ENCODE measurements at places on chromosomes 6 and 20. TPM values are rescaled to one million over a fixed set of nuclear protein-coding genes. Genes with fewer than 3 reads are reported as not detected.

The EPB41L1 gene
- 5.2 TPM for total RNA-seq

The MRS2 gene
- 13.3 TPM for total RNA-seq

The COL20A1 gene
- total RNA-seq = not detected

DNA sequence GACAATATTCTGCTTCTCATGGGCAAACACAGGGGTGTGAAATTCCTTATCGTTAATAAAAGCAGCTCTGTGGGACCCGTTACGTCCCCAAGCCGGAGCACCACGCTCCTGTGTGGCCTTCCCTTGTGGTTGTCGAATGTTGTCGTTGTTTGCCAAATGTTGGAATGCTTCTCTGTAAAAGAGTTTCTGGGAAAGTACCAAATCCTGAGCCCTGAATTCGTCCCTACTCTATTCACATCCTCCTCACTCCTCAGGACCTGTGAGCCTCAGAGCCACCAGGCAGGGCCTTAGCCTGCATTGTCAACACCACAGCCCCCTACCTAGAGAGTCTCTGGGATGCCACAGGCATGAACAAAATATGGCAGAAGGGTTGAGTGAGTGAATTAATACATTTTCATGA lies 64.0 kb downstream of the THBS2 start:
- DNase-seq = no peak
- H3K4me1 ChIP-seq = no peaks in the 10 kb centered on the region
- H3K27me3 ChIP-seq = no peaks in the 10 kb centered on the region
- H3K36me3 ChIP-seq = no peaks in the 10 kb centered on the region

DNA sequence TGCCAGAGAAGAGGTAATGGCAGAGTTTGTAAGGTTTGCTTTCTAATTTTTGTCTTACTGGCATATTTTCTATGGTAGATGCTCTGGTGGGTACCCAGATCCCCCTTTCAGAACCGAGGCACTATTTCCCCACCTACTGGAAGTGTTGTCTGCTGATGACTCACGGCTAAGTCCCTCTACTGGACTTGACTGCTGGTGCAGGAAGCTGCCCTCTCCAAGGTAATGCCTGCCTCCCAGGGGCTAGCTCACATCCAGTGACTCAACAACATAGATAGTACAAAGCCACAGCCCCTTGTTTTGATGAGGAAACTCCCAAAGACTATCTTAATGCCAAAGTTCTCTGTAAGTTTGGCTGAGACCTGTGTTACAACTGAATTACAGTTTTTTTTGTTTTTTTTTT lies 285.4 kb upstream of the FLRT3 start:
- H3K27ac ChIP-seq = no peak overlapping the region
- no peaks in the 10 kb centered on the region for H3K4me1 ChIP-seq
- H3K4me3 ChIP-seq = no peak overlapping the region
- no peaks in the 10 kb centered on the region for H3K36me3 ChIP-seq

The SGK2 gene
- total RNA-seq = 33.8 TPM

DNA sequence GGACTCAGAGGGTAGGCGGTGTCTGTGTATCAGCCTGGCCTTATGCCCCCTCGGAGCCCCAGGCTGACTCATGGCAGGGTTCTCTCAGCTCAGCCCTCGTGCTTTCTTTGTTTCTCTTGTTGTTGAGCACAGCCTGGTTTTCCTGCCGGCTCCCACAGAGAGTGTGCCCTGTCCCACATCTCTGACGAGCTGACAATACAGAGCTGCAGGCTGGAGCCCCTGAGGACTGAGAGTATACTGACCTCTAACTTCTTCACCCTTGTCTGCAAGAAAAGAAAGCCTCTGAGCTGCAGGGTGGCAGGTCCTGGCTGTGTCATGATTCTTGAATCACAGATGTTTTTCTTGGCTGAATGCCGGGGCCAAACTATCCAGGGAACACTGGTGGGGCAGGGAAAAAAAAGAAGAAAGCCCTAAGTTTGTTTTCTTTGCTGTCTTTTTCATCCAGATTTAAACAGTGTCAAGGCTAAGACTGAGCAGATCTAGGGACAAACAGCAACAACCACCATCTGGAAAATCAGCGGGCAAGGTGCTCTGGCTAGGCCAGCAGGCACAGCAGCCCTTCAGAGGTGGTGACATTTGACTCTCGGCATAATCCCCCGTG lies 63.3 kb upstream of the ZNF133 start:
- H3K36me3 ChIP-seq = no peaks in the 10 kb centered on the region
- no peaks in the 10 kb centered on the region for H3K4me1 ChIP-seq
- H3K27me3 ChIP-seq = no peaks in the 10 kb centered on the region
- H3K4me3 ChIP-seq = no peak overlapping the region
- no peak overlapping the region for H3K27ac ChIP-seq
- no peak for DNase-seq

- H3K27me3 ChIP-seq = peaks cover 8% of the 10 kb centered on the region
- DNase-seq = no peak
- H3K36me3 ChIP-seq = no peaks in the 10 kb centered on the region
Measured at GRCh38 chr20:59448196-59448595, 147.8 kb downstream of the EDN3 start.

GRCh38 chr6:27053738-27054137 lies 193.8 kb upstream of the PRSS16 start:
- H3K27me3 ChIP-seq = no peaks in the 10 kb centered on the region
- DNase-seq = no peak
- no peak overlapping the region for H3K27ac ChIP-seq
- H3K36me3 ChIP-seq = no peaks in the 10 kb centered on the region
- H3K4me3 ChIP-seq = no peak overlapping the region

GRCh38 chr6:27111743-27112142 lies 135.8 kb upstream of the PRSS16 start:
- no peaks in the 10 kb centered on the region for H3K27me3 ChIP-seq
- no peak overlapping the region for H3K4me3 ChIP-seq
- H3K36me3 ChIP-seq = no peaks in the 10 kb centered on the region
- DNase-seq = no peak

DNA sequence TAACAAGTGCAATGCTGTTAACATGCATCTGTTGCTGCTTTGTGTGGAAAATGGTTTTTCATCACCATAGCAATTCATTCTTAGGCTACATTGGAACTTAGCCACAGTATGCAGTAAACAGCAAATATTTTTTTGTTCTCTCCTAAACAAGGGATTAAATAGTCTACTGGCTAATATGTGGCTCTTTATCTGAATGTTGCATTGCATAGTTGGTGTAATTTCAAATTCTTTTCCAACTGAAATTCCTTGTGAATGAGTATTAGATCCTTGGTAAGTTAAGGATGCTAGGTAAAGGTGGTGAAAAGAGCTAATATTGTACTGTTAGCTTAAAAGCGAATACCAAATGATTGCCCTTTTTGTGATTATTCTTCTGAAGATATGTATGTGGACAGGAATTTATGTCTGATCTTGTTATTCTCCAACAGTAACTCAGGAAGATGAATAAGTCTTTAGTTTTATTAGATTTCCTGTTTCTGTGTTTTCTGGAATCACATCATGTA lies 958 bp downstream of the MLIP start:
- H3K4me3 ChIP-seq = no peak overlapping the region
- no peaks in the 10 kb centered on the region for H3K27me3 ChIP-seq
- no peaks in the 10 kb centered on the region for H3K4me1 ChIP-seq
- no peak overlapping the region for H3K27ac ChIP-seq

DNA sequence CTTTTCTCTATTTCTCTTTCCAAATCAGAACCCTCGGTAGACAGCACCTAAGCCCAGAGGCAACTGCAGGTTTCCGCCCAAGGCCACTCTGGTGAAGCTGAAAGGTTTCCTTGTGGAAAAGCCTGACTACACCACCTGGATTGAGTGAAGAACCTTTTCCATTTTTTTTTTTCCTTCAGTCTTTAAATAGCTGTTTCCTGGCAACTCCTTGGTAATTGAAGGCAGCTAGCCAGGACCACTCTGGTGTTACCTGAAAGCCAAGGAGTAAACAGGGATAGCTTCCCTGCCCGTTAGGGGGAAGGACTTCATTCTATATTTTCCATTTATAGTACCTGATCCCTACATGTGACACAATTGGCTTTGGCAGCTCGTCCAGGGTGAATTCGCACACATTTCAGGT lies 1238.4 kb downstream of the GRIK2 start:
- DNase-seq = no peak
- no peak overlapping the region for H3K4me3 ChIP-seq
- no peak overlapping the region for H3K27ac ChIP-seq
- no peaks in the 10 kb centered on the region for H3K4me1 ChIP-seq
- no peaks in the 10 kb centered on the region for H3K36me3 ChIP-seq

DNA sequence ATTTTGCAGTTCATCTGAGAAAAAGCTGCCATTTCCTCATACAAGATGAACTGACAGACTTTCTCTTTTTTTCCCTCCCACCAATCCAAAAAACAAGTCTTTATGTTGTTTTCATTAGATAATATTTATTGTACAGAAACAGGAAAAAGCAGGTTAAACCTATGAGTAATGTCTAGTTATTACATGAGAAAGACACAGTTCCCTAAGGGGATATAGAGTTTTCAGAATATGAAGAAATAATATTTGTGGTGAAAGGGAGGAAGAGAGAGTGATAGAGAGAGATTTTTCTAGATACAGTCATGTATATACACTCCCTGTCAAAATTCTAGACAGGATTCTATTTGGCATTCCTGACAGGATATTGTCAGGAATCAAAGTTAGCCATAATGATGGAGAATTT lies 392.4 kb downstream of the BMP2 start:
- H3K36me3 ChIP-seq = no peaks in the 10 kb centered on the region
- no peak overlapping the region for H3K27ac ChIP-seq
- no peak for DNase-seq
- H3K27me3 ChIP-seq = no peaks in the 10 kb centered on the region

The HCRTR2 gene
- total RNA-seq = not detected

The MTFR2 gene
- total RNA-seq = 3.6 TPM

GRCh38 chr6:7101290-7101689 lies 6.5 kb upstream of the RREB1 start:
- H3K27me3 ChIP-seq = no peaks in the 10 kb centered on the region
- H3K36me3 ChIP-seq = no peaks in the 10 kb centered on the region
- no peak overlapping the region for H3K27ac ChIP-seq
- no peak overlapping the region for H3K4me3 ChIP-seq

DNA sequence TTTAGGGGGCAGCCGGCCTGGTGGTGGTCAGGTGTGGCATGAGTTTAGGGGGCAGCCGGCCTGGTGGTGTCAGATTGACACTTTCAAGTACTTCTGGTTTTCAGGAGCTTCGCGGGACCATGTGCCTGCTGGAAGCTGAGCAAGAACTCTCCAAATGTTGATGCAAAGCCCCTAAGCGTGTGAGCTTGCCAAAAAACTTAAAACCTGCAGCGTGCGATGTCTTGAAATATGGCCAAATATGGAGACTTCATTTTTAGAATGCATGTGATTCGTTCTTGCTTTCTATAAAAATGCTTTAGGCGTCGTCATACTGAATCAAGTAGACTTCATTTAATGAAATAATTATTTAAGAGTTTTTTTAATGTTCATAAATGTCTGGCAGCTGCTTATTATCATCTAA lies 149.4 kb downstream of the SMOC2 start:
- H3K36me3 ChIP-seq = no peaks in the 10 kb centered on the region
- no peak for DNase-seq
- no peak overlapping the region for H3K27ac ChIP-seq
- H3K4me3 ChIP-seq = no peak overlapping the region
- H3K4me1 ChIP-seq = no peaks in the 10 kb centered on the region
- no peaks in the 10 kb centered on the region for H3K27me3 ChIP-seq

DNA sequence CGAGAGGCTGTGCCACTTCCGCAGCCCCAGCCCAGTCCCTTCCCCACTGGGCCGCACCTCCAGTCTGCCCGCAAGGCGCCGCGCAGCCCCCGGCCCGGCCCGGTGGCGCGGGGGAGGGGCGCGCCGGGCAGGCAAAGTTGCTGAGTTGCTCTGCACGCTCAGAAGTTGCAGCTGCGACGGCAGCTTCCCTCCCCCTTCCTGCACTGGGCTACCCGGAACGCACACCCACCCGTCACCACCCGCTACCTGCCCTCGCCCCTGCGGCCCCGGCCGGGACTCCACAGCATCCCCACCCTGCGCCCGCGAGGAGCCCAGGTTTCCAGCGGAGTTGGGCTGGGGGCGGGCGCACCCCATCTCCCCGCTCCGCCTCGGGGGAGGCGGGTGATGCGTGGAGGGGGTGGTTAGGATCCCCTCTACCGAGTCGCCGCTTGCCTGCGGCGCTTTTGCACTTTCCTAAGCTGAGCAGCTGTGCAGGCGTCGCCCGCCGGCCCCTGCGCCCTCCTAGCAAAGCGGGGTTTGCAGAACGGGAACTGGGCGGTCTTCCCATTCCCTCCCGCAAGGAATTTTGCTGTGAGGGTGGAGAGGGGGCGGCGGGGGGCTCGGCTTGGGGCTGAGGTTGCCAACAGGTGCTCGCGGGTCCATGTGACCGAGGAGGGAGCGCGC lies 55.9 kb upstream of the RREB1 start:
- H3K27me3 ChIP-seq = no peaks in the 10 kb centered on the region
- H3K27ac ChIP-seq = peak overlapping the region; percentile 76
- peak; percentile 65 for DNase-seq
- peaks cover 4% of the 10 kb centered on the region for H3K4me1 ChIP-seq
- H3K36me3 ChIP-seq = no peaks in the 10 kb centered on the region

- H3K27ac ChIP-seq = peak overlapping the region; percentile 99
- no peaks in the 10 kb centered on the region for H3K27me3 ChIP-seq
- DNase-seq = no peak
Measured at GRCh38 chr6:56692523-56693245, 50.0 kb upstream of the DST start.

DNA sequence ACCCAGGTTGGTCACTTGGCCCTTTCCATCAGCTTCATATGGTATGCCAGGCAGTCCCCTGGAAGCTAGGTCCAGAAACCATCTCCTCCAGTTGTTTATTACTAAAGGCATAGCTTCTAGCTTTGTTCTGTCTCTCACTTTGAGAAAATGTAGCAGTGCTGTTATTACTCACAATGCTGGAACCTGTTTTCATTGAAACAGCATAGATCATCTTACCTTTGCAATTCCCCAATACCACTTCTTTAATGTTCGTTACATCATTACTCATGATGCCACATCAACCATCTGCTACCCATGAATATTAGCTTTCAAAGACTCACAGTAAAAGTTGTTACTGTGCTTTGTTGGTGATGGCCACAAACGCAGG lies 88.3 kb downstream of the ADAT2 start:
- H3K4me3 ChIP-seq = no peak overlapping the region
- DNase-seq = no peak
- no peaks in the 10 kb centered on the region for H3K36me3 ChIP-seq
- no peaks in the 10 kb centered on the region for H3K4me1 ChIP-seq

The CGA gene
- total RNA-seq = not detected

GRCh38 chr6:7512320-7512719 lies 29.2 kb upstream of the DSP start:
- no peaks in the 10 kb centered on the region for H3K27me3 ChIP-seq
- no peaks in the 10 kb centered on the region for H3K4me1 ChIP-seq
- H3K36me3 ChIP-seq = no peaks in the 10 kb centered on the region

- H3K36me3 ChIP-seq = no peaks in the 10 kb centered on the region
- H3K4me3 ChIP-seq = no peak overlapping the region
- no peaks in the 10 kb centered on the region for H3K4me1 ChIP-seq
- H3K27ac ChIP-seq = no peak overlapping the region
- DNase-seq = no peak
Measured at GRCh38 chr20:856361-856775, 22.9 kb downstream of the FAM110A start.

The ETV7 gene
- total RNA-seq = 0.28 TPM

GRCh38 chr6:30060606-30061091 lies 416 bp upstream of the POLR1H start:
- H3K27ac ChIP-seq = peak overlapping the region; percentile 95
- peak; percentile 59 for DNase-seq
- peaks cover 14% of the 10 kb centered on the region for H3K4me1 ChIP-seq
- H3K4me3 ChIP-seq = peak overlapping the region; percentile 52
